COLO829 (cell line): ENCODE measurements at places on chromosomes 7 and 10.

DNA sequence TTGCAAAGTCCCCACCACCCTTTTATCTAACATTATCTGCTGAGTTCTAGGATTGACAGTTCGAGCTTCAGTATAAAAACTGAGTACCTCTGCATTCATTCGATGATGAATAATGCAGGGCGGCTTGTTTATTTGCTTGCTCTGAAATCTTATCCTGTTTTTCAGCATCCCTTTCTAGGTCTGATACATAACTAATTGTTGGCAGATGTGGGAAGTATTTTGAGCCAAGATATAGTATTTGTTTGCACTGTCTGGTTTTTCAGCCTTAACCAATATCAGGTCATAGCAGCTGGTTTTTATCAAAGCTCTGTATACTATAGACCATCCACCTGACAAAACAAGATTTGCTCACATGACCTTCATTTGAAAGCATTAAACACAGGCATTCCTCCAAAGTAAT is 161.4 kb downstream of the TFEC start:
- no peak for DNase-seq

GRCh38 chr10:60340973-60341372 is 48.7 kb downstream of the ANK3 start:
- DNase-seq = no peak

DNA sequence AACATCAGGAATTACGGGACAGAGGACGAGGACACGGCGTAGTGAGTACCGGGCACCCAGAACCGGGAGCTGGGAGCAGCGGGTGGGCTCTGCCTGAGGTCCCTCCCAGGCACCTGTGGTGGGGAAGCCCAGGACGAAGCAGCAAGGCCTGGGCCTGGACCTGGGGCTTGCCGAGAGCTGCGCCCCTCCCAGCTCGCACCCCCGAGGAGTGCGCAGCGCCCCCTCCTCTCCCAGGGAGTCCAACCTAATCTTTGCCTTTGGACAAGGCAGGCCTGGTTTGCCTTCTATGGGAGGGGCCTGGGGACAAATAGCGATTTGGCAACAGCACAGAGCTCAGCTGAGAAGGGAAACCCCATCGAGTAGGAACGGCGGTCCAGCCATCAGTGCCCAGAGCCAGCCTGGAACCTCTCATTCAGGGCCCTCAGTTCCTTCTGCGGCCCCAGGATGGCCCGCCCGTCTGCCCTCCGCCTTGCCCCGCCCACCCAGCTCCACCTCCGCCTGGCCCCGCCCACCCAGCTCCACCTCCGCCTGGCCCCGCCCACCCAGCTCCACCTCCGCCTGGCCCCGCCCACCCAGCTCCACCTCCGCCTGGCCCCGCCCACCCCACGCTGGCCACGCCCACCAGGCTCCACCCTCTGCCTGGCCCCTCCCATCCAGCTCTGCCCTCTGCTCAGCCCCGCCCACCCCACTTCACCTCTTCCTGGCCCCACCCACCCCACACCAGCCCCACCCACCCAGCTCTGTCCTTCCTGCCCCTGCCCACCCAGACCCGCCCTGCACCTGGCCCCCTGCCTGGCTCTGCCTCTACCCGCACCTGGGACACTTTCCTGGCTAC is 32.5 kb upstream of the KNDC1 start:
- DNase-seq = peak; percentile 25

GRCh38 chr7:115968596-115968995 is 62.0 kb downstream of the TFEC start:
- DNase-seq = no peak

GRCh38 chr7:74544706-74545469 is 91.2 kb downstream of the GTF2IRD1 start:
- peak; percentile 33 for DNase-seq

DNA sequence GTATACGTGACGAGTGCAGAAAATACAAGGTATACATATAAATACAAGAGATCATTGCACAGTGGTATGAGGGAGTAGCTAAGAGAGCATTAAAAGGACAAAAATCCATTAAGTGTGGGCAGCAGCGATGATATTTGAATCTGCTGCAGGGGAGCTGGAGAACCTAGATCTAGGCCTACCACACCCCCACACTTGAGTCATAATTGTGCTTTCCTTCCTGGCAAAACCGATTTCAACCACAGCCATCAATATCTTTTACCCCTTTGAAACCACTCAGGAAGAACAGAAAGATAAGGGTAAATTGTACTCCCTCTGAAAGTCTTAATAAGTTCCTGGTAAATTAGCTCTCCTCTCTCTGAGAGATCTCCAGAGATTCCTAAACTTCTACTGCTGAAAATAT is 345.0 kb downstream of the SORCS1 start:
- DNase-seq = no peak

DNA sequence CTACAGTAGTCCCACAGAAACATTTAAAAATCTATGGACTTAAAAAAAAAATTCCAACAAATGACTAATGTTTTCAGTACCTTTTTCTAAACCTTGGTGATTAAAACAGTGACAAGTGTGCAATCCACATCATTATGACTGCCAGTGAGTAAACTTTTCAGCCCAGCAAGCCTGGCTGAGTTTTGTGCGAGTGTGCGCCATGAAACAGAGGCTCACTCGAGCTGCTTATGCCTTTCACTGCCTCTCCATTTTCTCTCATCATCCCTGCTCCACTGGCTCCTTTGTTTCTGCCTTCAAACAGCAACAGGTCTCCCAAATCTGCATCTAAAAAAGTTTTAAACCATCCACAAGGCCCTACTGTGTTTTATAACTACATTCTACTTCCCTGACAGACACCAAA is 105.8 kb downstream of the USP6NL start:
- no peak for DNase-seq

DNA sequence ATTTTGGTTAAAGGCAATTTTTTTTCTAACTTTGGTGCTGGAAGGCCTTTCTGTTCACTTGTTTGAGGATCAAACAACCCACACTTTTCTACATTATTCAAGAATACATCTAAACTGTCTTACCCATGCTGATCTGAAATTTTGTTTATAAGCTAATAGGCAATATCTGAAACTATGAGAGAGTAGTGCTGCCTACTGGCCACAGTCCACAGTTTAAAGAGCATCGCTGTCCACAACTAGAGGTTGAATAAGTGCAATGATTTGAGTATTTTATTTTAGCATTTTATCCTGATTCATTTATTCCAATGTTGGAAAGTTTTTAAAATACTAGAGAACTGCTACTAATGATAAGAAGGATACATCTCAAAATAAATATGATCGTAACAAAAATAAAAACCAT is 306.9 kb downstream of the ELMO1 start:
- DNase-seq = no peak

DNA sequence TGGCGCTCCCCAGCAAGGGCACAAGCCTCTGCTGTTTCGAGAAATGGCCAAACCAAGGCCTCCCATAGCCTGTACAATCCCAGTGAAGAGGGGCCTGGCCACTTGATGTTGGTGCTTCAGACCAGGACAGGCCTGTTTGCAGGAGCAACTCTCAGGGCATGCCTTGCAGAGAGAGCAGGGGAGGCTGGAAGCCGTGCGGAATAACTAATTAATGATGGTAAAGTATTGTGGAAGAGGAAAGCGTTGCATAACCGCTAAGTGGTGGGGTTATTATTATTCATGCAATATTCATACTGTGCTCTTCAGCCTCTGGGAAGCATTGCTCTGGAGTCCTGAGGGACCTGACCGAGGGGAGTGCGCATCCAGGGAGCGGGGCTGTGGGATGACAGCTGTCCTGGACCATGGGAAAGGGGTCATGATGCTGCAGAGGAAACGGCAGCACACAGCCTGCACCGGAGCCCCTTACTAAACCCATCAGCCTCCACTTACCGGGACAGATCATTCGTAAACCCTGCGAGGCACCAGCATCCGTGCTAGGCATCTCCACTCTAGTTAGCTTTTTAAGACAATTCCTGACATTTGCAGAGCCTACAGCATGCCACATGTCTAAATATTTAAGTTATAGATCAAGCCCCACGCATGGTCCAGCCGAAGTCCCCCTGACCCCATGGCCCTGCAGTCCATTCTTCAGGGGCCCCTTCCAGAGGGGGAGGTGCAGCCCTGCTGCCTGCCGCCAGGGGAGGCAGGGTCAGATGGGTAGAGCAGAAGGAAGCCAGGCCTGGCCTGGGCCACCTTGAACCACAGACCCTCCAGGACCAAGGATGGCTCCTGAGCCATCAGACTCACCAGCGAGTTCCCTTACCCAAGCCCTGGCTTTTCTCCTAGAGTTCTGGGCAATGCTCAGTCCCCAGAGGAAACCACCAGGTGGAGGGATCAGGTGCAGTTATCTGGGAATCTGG is 11.6 kb downstream of the TMEM273 start:
- no peak for DNase-seq

DNA sequence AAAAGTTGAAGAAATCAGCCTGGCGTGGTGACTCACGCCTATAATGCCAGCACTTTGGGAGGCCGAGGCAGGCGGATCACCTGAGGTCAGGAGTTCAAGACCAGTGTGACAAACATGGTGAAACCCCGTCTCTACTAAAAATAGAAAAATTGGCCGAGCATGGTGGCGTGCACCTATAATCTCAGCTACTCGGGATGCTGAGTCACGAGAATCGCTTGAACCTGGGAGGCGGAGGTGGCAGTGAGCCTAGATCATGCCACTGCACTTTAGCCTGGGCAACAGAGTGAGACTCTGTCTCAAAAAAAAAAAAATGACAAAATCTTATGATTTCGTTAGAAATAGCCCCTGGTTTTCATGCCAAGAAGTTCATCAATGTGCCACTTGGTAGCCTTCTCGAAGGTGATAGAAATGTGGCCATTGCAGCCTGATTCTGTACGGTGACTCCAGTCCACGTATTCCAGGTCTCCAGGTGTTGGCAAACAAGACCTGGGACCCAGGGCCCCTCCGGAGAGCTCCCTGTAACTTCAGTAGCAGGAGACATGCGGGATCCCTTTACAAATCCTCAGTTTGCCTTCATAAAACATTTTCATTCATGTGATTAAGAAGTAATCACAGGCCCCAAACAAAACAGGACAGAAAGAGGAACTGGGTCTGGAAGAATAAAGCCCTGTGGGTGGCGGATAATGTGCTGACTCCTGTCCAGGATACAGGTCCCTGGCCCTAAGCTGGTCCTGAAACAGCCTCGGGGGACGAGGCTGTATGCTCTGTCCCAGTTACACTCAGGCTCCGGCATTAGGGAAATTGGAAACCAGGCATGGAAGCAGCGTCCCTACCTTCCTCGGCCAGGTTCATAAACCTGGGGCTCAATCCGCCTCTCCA is 207.3 kb upstream of the SH2B2 start:
- DNase-seq = no peak

- DNase-seq = no peak
Measured at GRCh38 chr10:4262870-4263600, 478.0 kb upstream of the KLF6 start.

GRCh38 chr7:98922392-98923187 is 44.3 kb downstream of the TRRAP start:
- no peak for DNase-seq

- DNase-seq = no peak
Measured at GRCh38 chr10:101538446-101538845, 49.6 kb downstream of the POLL start.

DNA sequence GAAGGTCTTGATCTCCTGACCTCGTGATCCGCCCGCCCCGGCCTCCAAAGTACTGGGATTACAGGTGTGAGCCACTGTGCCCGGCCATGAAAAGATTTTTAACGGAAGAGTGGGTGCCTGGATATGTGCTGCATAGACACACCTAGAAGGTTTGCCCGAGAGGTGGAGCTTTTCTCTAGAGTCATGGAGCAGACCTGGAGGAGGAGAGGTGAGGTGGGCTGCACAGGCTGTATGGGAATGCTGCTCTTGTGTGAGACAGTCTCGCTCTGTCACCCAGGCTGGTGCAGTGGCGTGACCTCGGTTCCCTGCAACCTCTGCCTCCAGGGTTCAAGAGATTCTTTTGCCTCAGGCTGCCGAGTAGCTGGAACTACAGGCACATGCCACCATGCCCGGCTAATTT is 103.3 kb downstream of the ACTR3B start:
- DNase-seq = no peak

DNA sequence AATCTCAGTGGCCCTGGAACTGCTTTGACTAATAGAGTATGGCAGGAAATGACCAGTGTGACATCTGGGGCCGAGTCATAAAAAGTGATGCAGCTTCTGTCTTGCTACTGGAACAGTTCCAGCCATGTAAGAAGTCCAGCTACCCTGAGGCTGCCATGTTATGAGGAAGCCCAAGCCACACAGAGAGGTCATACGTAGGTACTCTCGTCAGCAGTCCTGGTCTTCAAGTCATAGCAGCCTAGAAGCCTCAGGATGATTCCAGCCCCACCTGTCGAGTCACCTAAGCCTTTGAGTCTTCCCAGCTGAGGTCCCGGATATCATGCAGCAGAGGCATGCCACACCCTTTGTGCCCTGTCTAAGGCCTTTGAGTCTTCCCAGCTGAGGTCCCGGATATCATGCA is 92.1 kb downstream of the PPP1R3C start:
- DNase-seq = no peak

DNA sequence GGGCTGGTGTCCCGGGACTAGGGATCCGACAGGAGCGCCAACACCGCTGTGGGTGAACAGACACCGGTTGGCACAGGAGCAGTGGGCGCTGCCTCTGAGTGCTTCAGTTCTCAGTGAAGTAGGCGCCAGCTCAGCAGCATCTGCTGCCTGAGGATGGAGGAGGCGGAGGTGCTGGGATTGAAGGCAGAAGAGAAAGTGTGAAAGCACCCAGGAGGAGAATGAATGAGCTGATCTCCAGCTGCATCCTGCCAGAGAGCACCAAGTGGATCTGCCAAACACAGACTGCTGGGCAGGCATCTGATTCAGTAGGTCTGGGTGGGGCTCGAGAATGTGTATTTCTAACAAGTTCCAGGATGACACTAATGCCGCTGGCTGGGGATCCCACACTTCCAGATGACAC is 74.5 kb downstream of the LANCL2 start:
- no peak for DNase-seq

- no peak for DNase-seq
Measured at GRCh38 chr10:11331726-11332125, 279.7 kb downstream of the USP6NL start.

DNA sequence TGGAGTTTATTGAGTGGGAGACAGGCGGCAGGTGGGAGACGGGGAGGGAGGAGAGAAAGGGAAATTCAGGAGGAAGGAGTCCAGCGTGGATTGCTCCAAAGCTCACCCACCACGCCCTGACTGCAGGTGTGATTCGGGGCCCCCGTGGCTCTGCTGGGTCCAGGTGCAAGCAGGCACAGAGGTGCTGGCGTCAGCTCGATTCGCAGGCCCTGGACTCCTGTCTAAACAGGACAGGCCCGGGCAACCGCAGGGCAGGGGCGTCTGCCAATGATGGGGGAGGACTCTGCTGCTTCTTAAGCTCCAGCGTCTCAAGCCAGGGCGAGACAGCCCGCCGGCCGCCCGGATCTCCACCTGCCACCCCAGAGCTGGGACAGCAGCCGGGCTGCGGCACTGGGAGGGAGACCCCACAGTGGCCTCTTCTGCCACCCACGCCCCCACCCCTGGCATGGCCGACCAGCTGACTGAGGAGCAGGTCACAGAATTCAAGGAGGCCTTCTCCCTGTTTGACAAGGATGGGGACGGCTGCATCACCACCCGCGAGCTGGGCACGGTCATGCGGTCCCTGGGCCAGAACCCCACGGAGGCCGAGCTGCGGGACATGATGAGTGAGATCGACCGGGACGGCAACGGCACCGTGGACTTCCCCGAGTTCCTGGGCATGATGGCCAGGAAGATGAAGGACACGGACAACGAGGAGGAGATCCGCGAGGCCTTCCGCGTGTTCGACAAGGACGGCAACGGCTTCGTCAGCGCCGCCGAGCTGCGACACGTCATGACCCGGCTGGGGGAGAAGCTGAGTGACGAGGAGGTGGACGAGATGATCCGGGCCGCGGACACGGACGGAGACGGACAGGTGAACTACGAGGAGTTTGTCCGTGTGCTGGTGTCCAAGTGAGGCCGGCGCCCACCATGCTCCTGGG is at the start of gene CALML3:
CALML3 (plus strand) TSS at position 321 of the 920 bp plus-strand sequence; CDS start at position 446, 125 bp downstream.
- DNase-seq = no peak

GRCh38 chr10:14004536-14004935 is 326.2 kb downstream of the FRMD4A start:
- no peak for DNase-seq
